ENCODE measurements at places on chromosomes 3 and 15.

- no peak for DNase-seq
These were observed 210.0 kb upstream of the TOPAZ1 start for GRCh38 chr3:44031387-44032380.

GRCh38 chr3:148924562-148924961 lies 59.5 kb downstream of the CPA3 start:
- no peak for DNase-seq

GRCh38 chr15:45631776-45632175 lies 3.1 kb upstream of the SQOR start:
- no peak for DNase-seq

DNA sequence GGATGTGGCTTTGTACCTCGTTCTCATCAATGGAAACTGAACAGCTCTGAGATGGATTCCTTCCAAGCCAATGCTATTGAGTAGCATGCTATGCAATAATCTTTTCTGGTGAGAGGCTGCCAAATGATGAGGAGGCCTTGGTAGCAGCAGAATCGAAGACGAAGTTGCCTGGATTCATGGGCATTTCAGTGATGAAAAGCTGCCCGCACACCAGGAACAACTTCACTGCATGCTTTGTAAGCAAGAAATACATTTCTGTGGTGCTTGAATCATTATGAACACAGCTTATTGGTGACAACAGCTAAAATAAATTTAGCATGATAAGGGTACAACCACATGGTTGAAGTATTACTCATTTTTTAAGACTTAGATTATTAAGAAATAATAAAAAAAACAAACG lies 246.8 kb upstream of the ROBO1 start:
- no peak for DNase-seq

- no peak for DNase-seq
These were observed 201.0 kb upstream of the FEZF2 start for GRCh38 chr3:62574266-62574898.

GRCh38 chr15:55743729-55744655 lies 1.0 kb upstream of the PRTG start:
- no peak for DNase-seq

DNA sequence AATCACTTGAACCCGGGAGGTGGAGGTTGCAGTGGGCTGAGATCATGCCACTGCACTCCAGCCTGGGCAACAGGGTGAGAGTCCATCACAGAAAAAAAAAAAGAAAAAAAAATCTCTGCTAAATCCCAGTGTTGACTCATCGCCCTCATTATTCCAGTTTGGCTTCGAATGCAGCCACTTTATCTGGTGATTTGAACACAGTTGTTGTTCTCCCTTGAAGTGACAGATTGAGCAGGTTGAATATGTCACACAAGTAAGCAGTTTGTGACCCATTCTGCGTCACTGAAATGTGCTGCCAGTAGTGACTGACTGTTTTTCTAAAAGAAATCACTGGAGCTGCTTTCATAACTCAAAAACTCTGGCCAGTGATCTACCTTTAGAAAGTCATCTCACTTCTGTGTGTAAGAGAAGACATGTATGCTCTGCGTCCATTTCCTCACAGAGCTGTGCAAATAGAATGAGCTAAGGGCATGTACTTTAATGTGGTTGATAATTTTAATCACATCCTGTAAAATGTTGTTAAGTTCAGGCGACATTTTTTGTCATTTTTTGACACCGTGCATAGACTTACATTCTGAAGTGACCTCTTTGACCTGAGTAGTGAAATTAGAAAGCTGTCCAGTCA lies 12.5 kb downstream of the DOCK3 start:
- DNase-seq = no peak

GRCh38 chr3:17398959-17399551 lies 343.4 kb downstream of the TBC1D5 start:
- DNase-seq = no peak

DNA sequence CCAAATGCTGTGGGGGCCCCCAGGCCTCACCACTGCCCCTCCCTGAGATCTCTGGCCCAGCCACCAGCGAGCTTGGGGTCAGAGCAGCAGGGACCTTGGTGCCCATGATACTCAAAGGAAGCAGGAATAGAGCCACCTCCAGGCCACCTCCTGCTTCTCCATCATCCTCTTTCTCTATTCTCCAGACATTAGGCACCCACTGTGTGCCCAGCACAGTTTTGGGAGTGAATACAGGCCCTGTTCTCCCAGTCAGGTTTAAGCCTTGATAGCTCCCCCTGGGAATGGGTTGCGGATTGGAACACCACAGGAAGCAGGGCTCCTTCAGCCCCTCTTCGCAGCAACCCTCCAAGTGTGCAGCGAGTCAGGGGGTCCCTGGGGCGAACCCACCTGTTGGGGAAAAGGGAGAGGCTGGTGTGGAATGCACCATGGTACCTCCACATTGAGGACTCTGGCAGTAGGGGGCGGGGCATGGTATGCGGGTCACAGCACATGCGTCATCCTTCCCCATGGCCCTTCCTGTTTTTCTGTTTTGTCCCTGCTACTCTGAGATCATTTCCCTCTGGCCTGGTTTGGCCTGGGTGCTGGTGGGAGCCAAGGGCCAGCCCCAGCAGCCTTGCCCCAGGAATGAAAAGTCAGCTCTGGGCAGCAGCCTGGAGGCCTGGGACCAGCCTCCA lies 14.2 kb upstream of the SEMA3B start:
- DNase-seq = no peak

- peak; percentile 37 for DNase-seq
These were observed 2.0 kb downstream of the BHLHE40 start for GRCh38 chr3:4981294-4981664.

GRCh38 chr3:27322634-27323033 lies 46.5 kb downstream of the NEK10 start:
- DNase-seq = no peak

- no peak for DNase-seq
These were observed 34.3 kb upstream of the ZBTB38 start for GRCh38 chr3:141333836-141334626.

GRCh38 chr3:184258926-184259325 lies 2.4 kb downstream of the CAMK2N2 start:
- no peak for DNase-seq

DNA sequence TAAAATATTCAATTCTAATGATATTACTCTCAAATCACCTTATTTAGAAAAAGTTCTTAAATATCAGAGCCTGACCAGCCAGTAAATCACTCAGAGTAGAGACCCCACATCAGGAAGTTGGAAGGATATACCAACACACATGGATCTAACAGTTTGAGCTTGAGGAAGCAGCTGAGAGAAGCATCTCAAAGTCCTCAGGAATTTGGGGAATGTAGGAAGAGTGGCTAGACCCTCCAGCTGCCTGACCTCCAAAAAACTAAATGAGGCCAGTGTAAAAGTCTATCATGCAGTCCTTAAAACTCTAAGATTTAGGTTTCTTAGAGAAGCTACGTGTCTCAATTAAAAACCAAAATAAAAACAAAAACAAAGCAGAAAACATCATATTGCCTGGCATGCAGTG lies 55.4 kb downstream of the SETD2 start:
- DNase-seq = no peak

DNA sequence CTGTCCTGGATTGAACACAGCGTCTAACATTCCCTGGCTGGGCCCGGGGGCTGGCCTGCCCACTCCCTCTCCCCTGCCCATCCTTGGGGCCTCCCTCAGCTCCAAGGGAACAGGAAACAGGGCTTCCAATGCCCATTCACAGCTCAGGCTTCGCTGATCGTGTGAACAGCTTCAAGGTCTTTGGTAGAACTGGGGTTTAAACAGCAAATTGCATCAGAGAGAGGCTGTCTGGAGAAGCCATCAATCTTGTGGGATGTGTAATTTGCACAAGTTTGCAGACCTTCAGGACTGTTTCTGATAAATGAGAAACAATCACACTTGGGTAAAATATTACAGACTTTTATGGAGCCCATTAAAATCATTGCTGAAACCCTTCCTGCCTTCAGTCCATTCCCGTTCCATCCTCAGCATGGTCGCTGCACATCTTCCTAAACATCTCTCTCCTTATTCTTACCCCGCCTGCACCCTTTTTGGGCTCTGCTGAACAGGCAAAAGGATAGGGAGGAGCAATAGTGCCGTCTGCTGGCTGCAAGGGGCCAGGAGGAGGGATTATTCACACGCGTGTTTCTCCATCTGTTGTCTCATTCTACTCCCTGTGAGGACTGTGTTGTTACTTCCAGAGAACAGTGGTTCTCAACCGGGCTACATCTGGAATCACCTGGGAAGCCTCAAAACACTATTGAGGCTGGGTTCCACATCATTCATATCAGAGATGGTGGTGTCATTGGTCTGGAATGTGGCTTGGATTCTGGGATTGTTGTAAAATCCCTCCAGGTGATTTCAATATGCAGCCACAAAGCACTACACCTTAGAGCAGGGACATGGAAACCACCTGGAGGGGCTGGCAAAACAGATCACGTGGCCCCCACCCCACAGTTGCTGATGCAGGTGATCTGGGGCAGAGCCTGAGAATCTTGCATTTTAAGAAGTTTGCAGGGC lies 116.3 kb downstream of the CLSTN2 start:
- DNase-seq = no peak

- DNase-seq = no peak
These were observed 127.3 kb upstream of the PRICKLE2 start for GRCh38 chr3:64352639-64352992.

DNA sequence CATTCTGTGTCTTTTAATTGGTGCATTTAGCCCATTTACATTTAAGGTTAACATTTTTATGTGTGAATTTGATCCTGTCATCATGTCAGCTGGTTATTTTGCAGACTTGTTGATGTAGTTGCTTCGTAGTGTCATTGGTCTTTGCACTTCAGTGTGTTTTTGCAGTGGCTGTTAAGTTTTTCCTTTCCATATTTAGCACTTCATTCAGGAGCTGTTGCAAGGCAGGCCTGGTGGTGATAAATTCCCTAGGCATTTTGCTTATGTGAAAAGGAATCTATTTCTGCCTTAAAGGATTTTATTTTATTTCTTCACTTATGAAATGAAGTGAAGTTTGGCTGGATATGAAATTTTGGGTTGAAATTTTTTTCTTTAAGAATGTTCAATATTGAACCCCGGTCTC lies 70.2 kb upstream of the CD96 start:
- no peak for DNase-seq

DNA sequence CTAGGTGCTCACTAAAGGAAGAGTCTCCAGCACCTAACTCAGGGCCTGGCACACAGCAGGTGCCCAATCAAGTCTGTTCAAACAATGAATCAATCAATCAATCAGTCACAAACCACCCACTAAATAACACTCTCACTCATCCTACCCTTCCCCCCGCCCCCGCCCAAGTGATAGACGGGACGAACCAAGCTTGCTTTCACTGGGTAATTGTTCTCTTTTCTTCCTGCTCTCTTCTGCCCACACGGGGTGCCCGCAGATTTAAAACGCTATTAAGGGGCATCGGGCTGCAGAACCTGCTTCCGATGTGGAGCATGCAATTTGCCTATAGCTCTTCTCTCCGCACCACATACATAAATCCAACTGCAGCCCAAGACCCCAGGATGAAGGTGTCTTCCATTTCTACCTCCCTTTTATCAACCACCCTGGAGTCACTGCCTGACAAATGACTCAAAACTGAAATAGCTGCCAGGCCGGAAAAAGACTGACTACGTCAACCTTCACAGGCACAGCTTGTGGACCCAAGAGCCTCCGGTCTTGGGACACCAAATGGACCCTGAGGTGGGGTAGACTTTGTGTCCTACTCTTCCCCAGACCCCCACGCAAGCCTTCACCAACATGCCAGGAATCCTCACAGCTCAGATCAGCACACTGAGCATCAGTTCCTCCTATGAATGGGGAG lies 1.7 kb downstream of the KLHL25 start:
- DNase-seq = peak; percentile 29

- DNase-seq = no peak
These were observed 1202.1 kb downstream of the ROBO1 start for GRCh38 chr3:78565712-78566111.

DNA sequence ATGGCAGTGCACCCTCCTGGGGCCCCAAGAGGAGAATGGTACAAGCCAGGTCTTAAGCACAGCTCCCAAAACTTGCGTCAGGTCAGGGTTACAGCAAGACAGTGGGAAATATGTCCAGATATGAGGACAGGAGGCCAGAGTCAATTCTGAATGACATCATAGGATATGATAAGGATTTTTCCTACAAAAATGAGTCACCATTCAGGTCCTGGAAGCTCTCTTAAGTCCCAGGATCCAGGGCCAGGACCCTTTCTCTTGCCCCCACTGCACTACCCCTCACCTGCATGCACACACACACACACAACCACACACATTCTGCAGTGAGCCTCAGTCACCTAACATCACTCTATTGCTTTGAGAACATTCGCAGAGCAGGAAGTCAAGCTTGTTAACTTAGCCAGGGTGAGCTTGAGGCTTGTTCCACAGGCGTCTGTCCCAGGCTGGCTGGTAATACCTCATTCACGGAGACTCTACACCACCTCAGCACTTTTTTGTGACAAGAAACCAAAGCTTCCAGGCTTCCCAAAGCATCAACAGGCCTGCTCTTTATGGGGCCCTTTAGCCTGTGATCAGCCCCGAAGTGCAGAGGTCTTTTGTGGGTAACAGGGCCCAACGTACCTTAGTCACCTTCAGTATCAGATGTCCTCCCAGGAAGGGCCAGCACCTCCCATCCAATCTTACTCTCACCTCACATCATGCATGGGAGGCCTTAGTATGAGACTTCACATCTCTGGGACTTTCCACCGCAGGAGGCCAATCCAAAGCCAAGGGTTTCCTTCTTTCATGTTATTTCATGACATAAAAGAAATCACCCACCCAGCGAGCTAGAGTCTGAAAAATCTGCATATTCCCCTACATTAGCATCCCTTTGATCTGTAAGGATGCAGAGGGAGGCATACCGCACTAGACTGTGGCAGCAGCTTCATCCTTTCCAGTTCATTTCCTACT lies 74.0 kb upstream of the LIPC start:
- DNase-seq = peak; percentile 37

DNA sequence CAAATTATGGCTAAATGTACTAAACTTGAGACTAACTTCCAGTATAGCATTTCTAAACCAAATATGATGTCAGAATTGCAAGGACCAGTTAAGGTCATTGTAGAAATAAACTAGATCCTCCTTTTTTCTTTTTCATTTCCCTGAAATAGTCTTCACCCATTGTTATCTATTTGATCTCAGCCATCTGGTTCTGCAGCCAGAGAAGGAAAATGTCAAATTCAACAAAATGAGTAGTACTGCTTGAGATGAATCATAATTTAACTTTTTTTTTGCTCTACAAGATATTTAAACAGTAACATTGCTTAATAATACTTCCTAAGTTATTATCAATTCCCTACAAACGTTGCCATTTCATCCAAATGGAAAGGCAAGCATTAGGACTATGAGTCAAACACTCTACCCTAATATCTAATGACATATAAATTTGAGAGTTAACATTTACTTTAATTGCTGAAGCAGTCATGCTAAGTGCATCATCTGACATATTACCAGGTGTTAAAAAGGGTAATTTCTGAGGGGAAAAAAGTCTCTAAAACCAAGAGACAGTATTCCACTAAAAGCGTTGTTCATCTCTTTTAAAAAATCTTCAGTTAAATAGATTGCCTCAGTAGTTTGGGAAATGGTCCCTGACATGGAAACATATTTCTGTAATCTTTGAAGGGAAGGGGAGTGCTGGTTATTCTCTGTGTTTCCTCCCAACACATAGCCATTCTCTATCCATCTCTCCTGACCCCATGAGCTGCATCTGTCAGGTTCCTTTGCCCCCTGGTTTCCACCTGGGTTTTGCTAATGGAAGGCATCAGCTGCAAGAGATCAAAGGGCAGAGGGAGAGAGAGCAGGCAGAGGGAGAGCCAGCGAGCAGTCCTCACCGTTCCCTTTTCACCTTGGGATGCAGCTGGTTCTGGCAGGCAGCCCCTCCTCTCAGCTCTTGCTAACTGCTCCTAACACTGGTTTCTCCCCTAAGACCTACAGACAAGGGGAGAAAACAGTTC lies 138.5 kb downstream of the ARPP21 start:
- no peak for DNase-seq

- no peak for DNase-seq
These were observed 336.3 kb downstream of the PYDC2 start for GRCh38 chr3:191797271-191797670.

All from CD4-positive, alpha-beta T cell treated with Interleukin-10 for 1 hour (primary cell).